ENCODE measurements at places on chromosomes 4 and X. TPM values are rescaled to one million over a fixed set of nuclear protein-coding genes. Genes with fewer than 3 reads are reported as not detected.

GRCh38 chrX:3026074-3026815, 15.0 kb upstream of the ARSF start:
- no peak overlapping the region for H3K4me3 ChIP-seq
- H3K27me3 ChIP-seq, result no peaks in the 10 kb centered on the region
- no peak overlapping the region for H3K27ac ChIP-seq
- DNase-seq, result no peak
- H3K4me1 ChIP-seq, result no peaks in the 10 kb centered on the region
- H3K36me3 ChIP-seq, result no peaks in the 10 kb centered on the region

- no peak overlapping the region for H3K4me3 ChIP-seq
- H3K36me3 ChIP-seq, result no peaks in the 10 kb centered on the region
Observed at GRCh38 chr4:73451404-73451803, 15.4 kb downstream of the AFP start.

- DNase-seq, result peak; percentile 83
- no peaks in the 10 kb centered on the region for H3K36me3 ChIP-seq
- H3K4me3 ChIP-seq, result no peak overlapping the region
- no peak overlapping the region for H3K27ac ChIP-seq
- peaks cover 21% of the 10 kb centered on the region for H3K4me1 ChIP-seq
- no peaks in the 10 kb centered on the region for H3K27me3 ChIP-seq
Observed at GRCh38 chr4:109406337-109406931, 27.2 kb upstream of the SEC24B start.

DNA sequence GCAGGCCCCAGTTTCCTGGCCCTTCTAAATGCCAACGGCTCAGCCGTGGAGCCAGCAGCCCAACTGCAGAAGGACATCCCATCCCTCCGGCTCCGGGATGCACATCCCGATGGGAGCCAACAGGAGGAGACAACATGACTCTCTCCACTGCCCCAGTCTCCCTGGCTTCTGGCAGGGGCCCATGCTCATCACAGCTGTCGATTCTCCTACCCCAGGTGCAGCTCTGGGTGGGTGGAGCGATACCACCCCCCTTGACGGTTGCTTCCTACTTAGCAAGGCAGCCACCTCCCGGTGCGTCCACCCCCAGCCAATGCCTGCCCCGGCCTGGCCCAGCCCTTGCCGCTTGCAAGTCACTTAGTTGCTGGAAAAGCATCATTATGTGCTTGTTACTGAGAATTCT, 19.5 kb downstream of the ZNF275 start:
- H3K4me3 ChIP-seq, result no peak overlapping the region
- DNase-seq, result peak; percentile 36
- no peaks in the 10 kb centered on the region for H3K4me1 ChIP-seq
- no peaks in the 10 kb centered on the region for H3K36me3 ChIP-seq
- no peaks in the 10 kb centered on the region for H3K27me3 ChIP-seq

DNA sequence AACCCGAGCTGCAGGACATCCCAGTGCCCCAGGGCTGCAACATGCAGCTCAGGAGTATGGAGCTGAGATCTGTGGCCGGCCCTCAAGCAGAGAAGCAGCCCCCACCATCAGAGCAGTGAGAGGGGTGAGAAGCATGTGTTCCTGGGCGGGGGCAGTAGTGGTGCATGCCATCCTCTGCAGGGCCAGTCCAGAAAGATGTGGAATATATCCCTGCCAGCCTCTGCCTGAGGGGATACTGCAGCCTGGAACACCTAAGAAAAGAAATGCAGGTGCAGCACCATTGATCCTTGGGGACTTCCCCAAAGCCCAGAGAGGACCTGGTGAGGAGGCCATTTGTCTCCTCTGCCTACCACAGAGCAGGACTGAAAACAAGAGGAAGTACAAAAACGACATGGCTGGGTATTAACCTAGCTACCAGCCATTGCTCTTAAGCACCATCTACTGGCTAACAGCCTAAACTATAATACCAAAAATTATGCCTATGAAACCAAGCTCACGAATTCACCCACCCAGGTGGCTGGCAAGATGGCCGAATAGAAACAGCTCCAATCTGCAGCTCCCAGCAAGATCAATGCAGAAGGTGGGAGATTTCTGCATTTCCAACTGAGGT, 158.8 kb downstream of the ADGRA3 start:
- H3K27ac ChIP-seq, result no peak overlapping the region
- DNase-seq, result peak; percentile 22
- H3K27me3 ChIP-seq, result no peaks in the 10 kb centered on the region
- H3K4me3 ChIP-seq, result no peak overlapping the region
- no peaks in the 10 kb centered on the region for H3K36me3 ChIP-seq
- H3K4me1 ChIP-seq, result peaks cover 9% of the 10 kb centered on the region

WDR17 gene
- 4.3 TPM for total RNA-seq
